SIG-M5 (cell line): ENCODE measurements at places on chromosomes 3 and 15.

GRCh38 chr3:100869787-100870186 lies 123.4 kb downstream of the ABI3BP start:
- DNase-seq, result no peak

DNA sequence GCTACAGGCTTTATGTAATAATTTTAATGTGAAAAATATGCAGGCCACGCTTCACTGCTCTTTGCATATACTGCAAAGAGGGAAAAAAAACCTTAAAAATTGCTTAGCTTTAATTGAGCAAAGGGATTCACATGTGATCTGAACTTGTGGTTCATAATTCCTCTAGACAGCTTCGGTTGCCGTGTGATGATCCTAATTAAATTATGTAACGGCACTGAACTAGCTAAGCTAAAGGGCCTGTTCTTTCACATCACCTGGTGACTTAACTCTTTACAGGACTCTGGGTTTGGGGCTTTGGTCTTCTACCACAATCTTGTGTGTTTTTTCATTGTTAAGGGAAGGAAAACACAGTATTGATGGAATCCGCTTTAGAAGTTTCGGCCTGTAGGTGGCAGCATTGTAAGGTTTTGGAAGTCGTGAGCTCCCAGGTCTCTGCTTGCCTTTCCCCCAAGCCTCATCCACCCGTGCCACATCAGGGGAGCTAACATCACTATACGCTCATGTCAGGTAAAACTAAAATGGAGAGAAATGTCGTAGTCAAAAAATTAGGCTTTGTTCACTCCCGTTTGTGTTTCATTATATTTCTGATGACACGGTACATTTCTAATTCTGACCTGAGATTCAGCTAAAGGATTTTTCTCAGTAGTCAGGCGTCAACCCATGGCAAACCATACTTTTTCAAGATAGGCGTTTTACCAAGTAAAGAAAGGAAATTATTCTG lies 205.6 kb upstream of the DPH6 start:
- no peak for DNase-seq

DNA sequence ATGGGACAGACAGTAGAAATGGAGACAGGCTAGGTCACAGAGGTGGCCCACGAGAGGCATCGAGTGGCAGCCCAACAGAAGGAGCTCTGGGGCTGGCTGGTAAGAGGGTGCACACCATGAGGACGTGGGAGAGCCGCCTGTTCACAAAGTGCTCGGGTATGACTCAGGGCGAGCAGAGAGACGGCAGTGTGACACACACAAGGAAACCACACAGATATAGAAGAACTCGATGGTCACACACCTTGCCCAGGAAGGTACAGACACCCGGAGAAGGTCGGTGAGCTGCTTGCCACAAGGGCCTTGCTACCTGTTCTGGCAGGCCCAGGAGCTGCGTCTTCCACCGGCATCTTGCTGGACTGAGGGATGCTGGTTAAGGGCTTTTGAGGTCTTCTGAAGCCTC lies 50.2 kb downstream of the CA12 start:
- no peak for DNase-seq

DNA sequence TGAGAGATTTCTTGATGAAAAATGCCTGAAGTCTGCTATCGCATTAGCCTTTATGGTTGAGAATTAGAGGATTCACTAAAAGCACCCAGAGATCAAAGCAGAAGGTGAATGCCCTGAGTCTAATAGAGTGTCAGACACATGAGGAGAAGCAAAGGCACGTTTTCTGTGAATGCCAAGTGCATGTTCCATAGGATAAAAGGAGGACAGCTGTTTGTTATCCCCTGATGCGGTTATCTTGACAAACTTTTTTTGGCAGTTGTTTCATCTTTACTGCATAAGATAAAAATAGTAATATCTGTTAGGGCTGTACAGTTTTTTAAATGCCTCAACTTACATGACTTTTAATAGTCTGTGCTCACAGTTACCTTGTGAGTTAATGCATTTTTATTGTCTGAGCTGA lies 65.3 kb upstream of the CD96 start:
- no peak for DNase-seq

GRCh38 chr15:38438031-38438986 lies 15.6 kb upstream of the FAM98B start:
- no peak for DNase-seq

- DNase-seq, result no peak
Measured at GRCh38 chr3:130916507-130917167, 22.8 kb downstream of the ATP2C1 start.

- no peak for DNase-seq
Measured at GRCh38 chr3:52769786-52770455, 819 bp downstream of the NEK4 start.

DNA sequence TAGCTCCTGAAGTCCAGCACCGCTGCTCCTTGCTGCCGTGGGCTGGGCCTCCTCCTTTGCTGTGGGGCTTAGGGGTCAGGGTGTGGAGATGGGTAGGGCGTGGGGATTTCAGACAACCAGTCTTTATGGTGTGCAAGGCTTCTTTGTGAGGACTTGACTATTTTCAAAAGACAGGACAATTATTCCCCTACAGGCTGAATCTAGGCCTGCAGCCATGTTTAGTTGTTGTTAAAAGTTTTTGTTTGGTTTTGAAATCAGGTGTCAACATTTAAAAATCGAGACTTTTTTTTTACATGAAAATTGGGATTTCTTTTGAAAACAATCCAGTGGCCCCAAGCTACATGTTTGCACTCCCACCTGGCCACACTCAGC lies 10.6 kb downstream of the RPL32 start:
- no peak for DNase-seq

- no peak for DNase-seq
Measured at GRCh38 chr3:179750720-179751328, 98.0 kb downstream of the USP13 start.

GRCh38 chr3:170553788-170554757 lies 31.8 kb downstream of the SLC7A14 start:
- DNase-seq, result no peak

DNA sequence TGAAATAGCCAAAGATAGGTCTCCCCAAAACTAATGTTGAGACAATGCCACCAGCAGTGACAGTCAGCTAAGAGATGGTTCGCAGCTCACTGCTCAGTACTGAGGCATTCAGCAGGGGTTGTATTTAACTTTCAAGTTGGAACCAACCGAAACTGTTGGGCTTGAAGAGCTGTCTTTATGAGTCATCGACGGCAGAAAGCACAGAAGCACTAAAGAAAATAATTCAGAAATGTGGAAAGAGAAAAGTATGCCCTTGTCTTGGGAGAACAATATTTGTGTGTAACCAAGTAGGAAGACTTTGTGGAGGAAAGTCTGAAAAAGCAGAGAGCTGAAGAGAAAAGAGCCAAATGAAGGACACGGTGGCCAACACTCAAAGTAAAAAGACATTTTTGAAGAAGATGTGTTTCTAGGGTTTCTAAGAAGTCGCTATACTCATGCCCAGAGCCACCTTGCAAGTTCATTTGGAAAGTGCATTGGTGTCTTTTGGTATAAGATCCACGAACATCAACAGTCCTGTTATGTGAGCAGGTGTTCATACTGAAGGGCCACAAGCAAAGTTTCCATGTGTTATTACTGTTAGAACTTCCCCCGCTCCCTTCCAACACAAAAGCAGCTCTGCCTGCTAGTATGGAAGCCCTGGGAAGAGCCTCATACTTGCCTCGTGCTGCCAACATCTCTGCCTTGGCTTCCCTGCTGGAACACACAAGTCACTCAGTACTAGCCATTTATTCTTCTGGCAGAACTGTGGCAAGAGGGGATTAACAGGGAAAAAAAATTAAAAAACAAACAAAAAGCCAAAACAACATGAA lies 4.1 kb upstream of the RARB start:
- DNase-seq, result no peak

- DNase-seq, result no peak
Measured at GRCh38 chr3:113252553-113252952, 41.2 kb downstream of the BOC start.

DNA sequence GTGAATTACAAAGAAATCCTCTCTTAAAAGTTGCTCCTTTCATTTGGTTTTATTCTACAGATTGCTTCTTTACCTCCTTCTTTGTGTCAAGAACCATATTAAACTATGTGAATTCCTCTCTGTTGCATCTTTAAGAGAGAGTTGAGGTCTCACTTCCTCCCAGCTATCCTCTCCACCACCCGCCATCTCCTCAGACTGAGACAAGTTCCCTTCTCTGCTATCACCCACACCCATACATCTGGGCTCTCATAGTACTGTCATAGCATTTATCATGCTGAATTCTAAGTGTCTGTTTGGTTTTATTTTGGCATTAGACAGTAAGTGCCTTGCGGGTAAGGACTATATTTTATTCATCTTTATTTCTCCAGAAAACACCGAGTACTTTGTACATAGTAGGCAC lies 54.2 kb downstream of the B3GALNT1 start:
- DNase-seq, result no peak

DNA sequence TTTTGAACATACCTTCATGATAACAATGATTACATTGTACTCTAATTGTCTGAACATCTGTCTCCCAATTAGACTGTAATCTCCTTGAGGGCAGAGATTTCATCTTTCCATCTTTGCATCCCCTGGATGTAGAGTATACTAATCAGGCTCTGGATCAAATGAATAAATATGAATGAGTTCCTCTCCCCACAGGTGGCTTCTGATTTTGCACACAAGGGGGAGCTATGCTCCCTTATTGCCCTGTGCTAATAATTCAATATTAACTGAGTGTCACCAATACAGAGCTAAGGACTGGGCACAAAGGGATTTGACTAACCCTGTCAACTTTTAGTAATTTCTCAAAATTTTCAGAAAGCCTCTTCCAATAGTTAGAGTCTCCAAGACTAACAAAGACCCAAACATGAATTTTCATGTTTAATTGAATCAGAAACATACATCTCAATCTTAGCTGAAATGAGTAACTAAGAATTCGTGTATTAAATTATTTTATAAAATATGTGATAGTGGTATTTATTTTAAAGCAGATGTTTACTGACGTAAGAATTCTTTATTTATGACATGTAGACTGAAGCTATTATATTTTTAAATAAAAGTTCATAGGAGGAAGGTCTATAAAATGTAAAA lies 3.0 kb downstream of the DUOXA1 start:
- DNase-seq, result no peak

- DNase-seq, result no peak
Measured at GRCh38 chr3:170876537-170876936, 6.5 kb upstream of the RPL22L1 start.

- DNase-seq, result no peak
Measured at GRCh38 chr3:188834349-188834748, 337.4 kb upstream of the TPRG1 start.

- DNase-seq, result no peak
Measured at GRCh38 chr3:78066287-78066686, 1026.4 kb downstream of the ROBO2 start.

GRCh38 chr3:166445865-166446264 lies 608.6 kb upstream of the BCHE start:
- DNase-seq, result no peak

- no peak for DNase-seq
Measured at GRCh38 chr3:122094125-122094524, 39.0 kb downstream of the CD86 start.

GRCh38 chr3:182735672-182736071 lies 57.6 kb upstream of the ATP11B start:
- no peak for DNase-seq

GRCh38 chr15:77543159-77543882 lies 89.4 kb downstream of the LINGO1 start:
- no peak for DNase-seq

DNA sequence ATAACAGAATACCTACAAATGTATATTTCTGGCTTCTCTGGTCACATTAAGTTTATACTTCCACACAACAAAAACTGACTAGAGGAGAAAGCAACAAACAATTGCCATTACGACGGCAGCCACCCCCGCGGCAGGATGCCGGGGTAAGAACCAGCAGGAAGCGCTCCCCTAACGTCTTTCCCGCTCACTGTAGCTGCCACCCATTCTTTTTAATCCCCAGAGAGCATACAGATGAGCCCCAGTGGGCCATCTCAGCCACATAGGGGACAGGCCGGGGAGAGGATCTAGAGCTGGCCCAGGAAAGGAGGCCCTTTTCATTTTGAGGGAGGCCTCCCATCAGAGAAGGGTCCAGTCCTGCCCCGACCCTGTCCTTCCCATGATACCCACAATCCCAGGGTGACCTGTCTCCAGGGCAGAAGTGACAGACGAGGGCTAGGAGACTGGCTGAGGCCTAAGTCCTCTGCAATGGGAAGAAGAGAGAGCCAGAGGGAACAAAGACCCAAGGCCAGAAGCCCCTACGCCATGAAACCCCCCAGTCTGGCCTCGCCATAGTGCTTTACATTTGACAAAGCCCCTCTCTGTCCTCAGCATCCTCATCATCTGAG lies 3.6 kb upstream of the CALML4 start:
- no peak for DNase-seq

GRCh38 chr3:112875561-112875960 lies 28.9 kb upstream of the CD200R1L start:
- DNase-seq, result no peak

DNA sequence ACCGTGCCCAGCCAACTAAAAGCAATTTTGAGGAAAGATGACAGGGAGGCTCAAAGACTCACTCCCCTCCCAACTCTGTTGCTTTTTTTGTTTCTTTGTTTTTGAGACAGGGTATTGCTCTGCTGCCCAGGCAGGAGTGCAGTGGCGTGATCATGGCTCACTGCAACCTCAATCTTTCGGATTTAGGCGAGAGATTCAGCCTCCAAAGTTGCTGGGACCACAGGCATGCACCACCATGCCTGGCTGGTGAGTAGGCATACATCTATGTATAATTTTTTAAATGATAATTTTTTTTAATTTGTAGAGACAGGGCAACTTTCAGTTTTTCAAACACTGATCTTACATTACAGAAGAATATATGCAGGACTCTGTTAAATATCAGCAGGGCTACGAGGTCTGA lies 15.8 kb upstream of the THUMPD3 start:
- no peak for DNase-seq

GRCh38 chr15:70504299-70504951 lies 258.9 kb downstream of the UACA start:
- DNase-seq, result no peak

GRCh38 chr15:80939216-80939615 lies 50.4 kb downstream of the MESD start:
- no peak for DNase-seq

DNA sequence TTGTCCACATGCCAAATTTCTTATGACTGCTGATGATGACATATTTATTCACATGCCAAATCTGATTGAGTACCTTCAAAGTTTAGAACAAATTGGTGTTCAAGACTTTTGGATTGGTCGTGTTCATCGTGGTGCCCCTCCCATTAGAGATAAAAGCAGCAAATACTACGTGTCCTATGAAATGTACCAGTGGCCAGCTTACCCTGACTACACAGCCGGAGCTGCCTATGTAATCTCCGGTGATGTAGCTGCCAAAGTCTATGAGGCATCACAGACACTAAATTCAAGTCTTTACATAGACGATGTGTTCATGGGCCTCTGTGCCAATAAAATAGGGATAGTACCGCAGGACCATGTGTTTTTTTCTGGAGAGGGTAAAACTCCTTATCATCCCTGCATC lies 17.3 kb downstream of the B3GNT5 start:
- no peak for DNase-seq

GRCh38 chr3:142931222-142931621 lies 32.3 kb downstream of the PAQR9 start:
- DNase-seq, result no peak

DNA sequence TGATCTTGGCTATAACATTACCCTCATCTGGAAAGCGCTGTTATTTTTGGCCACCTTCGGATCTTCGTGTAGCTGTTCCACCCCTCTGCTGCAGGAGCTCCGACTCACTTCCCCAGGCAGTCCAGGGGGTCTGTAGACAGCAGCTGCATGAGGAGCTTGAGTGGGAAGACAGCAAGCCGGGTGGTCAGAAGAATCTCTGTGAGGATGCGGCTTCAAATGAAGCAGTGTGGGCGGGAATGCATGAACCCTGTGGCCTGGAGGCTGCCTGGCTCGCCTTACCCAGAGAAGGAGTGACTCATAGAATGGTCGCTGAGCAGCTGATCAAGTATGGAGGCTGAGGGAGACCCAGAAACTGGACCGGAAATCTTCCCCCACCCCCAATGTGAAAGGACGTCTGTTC lies 45.2 kb upstream of the NR2F2 start:
- DNase-seq, result no peak
